Activated CD8-positive, alpha-beta memory T cell treated with anti-CD3 and anti-CD28 coated beads for 4 hours (primary cell): ENCODE measurements at places on chromosomes 12 and 14.

GRCh38 chr12:112848972-112849371 is 57.4 kb downstream of the RPH3A start:
- no peak for DNase-seq

DNA sequence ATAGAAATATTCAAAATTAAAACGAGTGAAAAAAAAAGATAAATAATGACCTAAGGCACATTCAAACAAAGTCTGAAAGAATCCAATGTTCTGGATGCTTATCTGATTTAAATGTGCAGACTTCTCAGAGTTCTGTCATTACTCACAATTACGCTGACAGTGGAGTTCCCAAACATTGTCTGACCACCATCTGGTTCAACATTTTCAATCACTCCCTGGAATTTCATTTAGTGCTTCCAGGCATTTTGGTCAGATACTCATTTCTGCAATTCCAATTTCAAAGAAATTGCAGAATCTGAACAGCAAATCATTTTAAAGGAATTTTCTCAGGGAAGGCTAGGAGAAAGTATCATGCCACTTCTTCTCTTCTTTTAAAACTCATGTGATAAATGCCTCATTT is 398.2 kb upstream of the PDE3A start:
- DNase-seq, result no peak

GRCh38 chr14:64775081-64775777 is 71.0 kb downstream of the PLEKHG3 start:
- no peak for DNase-seq

DNA sequence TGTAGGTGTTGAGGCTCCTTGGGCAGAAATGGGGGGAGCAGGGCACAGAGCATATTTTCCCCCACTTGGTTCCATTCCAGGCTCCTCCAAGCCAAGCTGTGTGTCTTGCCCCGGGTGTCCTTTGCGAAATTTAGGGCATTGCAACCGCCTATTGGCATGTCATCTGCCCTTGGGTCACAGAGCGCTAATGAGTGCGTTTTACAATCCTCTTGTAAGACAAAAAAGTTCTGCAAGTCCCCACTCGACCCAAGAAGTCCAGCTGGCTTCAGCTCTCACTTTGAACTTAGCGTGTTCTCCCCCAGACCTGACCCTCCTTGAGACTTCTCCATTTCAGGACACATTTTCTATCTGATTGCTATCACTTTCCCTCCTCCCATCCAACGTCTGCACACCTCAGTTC is 6.1 kb upstream of the LRTM2 start:
- no peak for DNase-seq

DNA sequence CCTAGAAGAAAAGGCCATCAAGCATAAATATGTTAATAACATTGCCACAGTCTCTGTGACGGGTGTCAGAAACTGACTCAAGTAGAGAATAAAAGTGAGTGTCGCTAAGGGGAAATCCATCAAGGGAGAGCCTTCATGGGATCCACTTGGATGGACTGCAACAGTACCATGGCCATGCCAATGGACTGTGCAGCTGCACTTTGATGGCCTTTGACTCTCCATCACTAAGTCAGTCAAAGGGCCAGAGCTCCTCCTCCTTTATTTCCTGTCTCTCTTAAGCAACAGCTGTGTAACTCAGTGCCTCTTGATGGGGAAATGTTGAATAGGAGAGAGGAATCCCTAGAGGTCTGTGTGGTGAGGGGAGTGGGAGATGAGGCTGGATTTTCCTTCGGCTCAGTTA is 335.2 kb downstream of the BMP4 start:
- no peak for DNase-seq

DNA sequence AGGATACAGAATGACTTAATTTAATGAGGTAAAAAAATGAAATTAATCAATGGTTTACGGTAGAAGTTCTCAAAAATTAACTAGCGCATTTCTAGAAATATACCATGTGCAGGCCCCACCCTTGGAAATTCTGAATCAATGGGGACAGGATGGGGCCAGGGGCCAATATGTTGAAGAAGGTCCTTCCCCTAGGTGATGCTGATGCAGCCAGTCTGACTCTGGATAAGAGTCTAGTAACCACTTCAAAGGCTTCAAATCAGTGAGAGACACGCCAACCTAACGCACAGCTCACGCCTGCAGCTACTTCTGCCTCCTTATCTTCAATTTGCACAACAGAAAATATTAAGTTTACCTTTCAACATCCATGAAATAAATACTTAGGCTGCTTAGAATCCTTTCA is 14.9 kb downstream of the GIT2 start:
- DNase-seq, result peak; percentile 33

GRCh38 chr14:81716953-81717352 is 183.3 kb upstream of the SEL1L start:
- no peak for DNase-seq

- DNase-seq, result no peak
These were observed 11.0 kb downstream of the ARHGDIB start for GRCh38 chr12:14950421-14950820.

GRCh38 chr14:95406756-95407277 is 87.1 kb upstream of the CLMN start:
- DNase-seq, result no peak

GRCh38 chr12:8816448-8817050 is 5.9 kb upstream of the A2ML1 start:
- DNase-seq, result no peak

DNA sequence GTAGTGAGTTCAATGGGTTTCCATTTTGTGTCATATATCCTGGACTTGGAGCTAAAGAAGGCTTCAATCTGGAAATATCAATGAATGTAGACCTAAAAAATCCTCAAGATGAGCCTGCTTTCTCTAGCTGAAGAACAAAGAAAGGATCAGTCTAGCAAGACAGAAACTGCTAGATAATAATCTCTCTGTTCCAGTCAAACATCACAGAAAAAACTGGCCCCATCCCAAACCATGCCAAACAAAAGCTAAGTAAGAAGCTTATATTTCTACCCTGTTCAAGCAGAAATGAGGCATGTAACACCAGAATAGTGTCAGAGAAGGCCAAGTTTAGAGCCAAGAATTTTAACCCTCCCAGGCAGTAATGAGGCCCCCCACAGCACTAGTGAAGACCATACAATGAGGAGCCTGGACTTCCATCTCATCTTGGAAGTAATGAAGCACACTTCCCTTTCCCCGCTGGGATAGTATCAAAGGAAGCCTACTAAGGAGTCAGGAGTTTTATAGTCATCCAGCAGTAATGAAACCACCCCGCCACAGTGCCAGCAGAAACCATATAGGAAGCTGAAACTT is 95.8 kb downstream of the NELL2 start:
- no peak for DNase-seq

DNA sequence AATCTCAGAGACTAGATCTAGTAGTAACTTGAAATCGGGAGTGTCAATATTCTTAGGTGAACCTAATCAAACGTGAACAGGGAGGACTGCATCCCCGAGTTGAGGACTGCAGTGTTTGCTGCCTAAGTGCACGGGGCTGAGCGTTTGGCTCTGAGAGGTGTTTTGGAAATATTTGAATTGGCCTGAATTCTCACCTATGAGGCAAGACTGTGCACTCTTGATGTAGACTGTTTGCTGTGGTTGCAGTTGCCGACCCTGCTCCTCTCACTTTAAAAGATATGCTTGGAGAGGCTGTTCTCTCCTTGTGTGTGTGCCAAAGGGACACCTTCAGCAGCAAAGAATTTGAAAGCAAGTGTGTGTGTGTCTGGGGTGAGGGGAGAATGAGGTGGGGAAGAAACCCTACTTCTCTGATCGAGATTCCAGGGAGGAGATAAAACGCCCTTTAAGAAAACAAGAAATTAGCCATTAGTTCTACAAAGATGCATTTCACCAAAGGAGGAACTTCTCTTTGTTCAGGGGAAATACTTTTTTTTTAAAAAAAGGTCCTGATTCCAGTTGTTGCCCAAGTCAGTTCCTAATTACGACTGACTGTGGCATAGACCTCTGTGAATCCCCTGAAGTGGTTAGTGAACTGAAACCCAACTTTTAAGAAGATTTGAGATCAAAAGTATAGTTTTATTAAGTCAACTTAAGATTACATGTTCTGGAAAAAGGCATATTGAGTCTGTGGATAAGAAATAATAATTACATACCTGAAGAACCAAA is 106.6 kb downstream of the DYRK2 start:
- no peak for DNase-seq

DNA sequence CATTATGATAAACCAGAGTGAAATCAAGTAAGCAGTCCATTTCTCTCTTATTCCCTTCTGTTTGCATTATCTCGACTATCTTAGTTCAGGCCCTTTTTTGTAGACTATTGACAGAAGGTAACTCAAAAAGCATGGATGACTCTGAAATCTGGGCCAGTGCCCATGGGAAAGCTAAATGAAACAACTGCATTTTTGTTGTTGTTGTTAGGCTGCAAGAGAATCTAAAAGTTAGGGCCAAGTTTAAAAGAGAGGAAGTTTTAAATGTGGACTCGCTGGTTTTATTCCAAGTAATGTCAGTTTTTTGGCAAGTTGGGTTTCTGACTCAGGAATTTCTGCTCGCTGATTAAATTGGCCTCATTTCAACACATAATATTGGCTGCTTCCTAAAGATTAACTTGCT is 201.1 kb downstream of the PIK3C2G start:
- DNase-seq, result no peak

DNA sequence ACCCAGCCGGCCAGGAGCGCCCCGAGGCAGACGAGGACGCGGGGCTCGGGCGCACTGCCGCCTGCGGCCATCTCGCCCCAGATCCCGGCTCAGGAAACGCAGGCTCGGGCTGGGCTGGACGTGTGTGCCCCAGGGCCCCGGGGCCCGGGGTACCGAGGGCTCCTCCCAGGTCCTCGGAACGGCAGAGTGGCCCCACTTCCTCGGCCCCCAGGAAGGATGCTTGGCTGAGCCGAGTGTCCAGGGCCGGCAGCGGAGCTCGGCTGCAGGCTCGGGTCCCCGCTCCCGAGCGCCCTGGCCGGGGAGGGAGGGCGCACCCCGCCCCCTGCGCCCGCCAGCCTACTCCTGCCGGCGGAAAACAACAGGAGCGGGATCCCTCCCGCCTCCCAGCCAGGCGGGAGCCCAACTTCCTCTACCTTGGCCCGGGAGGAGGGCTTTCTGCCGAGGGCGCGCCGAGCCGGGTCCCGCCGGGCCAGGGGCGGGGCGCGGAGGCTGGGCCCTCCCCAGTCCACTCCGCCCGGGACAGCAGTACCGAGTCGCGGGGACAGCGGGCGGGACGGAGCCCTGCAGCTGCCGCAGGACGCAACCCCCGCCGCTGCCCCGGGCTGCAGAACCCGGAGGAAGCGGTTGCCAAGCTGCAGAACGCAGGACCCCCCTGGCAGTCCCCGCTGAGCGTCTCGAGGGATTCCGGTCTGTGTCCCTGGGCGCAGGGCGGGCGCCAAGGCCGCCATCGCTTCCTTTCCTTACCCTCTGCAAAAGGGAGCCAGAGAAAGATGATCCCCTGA is at the start of gene VSIG10:
VSIG10 (minus strand) TSS at position 411 of the 782 bp plus-strand sequence; CDS start at position 71, 340 bp downstream.
- DNase-seq, result no peak

DNA sequence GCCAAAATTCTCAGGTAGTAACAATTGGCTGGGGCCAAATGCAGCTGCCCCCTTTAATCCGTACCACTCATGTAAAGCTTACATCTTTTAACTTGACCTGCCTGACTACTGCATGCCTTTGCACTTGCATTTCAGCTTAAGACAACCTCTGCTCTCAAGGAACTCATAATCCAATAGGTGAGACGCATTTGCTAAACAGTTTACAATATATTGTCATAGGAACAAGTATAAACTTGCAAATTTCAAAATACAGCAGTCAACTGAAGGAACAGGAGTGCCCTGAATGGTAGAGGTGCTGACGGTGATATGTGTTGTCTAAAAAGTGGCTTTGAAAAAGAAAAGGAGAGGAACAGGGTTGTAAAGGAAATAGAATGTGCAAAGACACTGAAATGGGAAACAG is 3.6 kb upstream of the BRMS1L start:
- DNase-seq, result no peak

DNA sequence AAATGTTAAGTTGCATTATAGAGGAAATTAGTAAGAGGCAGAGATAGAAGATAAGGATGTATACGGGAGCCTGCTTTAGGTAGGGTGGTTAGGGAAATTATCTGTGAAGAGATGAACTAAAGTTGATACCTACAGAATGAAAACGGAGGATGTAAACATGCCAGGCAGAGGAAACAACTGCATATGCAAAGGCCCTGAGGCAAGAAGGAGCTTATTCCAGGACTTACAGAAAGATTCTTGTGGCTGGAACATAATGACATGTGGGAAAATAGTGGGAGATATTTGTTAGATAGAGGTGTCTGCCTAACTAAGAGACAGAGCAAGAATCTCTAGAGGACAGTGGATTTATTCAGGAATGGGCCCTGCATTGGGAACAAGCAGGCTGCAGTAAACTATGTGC is 16.2 kb upstream of the SERPINA1 start:
- DNase-seq, result no peak

GRCh38 chr12:125408718-125409117 is 343.5 kb downstream of the AACS start:
- DNase-seq, result no peak

DNA sequence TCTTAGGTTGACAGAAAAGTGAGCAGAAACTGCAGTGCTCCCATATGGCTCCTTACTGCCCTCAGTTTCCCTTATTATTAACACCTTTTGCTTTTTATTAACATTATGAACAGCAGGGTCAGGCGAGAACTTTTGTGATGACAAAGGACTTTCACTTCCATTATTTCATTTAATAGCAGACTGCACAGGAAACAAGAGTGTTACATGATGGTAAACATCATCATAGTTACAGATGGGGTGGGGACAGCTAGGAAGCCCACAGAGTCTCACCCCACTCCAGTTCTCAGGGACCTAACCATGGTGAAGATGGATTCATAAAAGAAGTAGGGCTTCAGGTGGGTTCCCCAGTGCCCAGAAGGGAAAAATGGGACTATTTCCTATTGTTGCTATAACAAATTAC is 110.1 kb upstream of the PELI2 start:
- DNase-seq, result no peak

DNA sequence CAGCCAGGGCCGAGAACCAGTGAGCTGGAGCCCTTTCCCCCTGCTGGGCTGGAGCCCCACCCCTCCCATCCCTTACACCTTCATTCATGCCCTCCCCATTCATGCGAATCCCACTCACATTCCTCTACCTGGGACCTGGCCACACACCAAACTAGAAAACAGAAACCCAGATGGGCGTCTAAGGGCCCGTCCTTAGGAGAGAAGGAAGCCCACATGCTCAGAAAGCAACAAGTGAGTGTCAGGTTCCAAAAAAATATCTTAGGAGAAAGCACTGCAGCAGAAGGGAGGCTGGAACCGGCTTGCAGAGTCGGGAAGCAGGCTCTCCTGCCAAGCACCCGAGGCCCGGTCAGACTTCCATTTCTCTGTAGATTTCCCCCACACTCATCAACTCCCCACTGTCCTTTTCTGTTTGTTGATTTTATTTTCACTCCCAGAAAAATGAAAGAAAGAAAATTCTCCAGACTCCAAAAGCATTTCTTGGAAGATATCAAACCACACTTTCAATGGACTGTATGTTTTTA is 13.6 kb downstream of the BCL11B start:
- no peak for DNase-seq
